Liver (tissue), 10 donors: ENCODE measurements at places on chromosomes 6 and 20. TPM values are rescaled to one million over a fixed set of nuclear protein-coding genes. Genes with fewer than 3 reads are reported as not detected.

- no peaks in the 10 kb centered on the region for H3K27me3 ChIP-seq
- no peaks in the 10 kb centered on the region for H3K36me3 ChIP-seq
- no peak overlapping the region for H3K27ac ChIP-seq
- no peaks in the 10 kb centered on the region for H3K4me1 ChIP-seq
- H3K4me3 ChIP-seq, result no peak overlapping the region
Measured at GRCh38 chr6:90126181-90126580, 170.5 kb downstream of the BACH2 start.

DNA sequence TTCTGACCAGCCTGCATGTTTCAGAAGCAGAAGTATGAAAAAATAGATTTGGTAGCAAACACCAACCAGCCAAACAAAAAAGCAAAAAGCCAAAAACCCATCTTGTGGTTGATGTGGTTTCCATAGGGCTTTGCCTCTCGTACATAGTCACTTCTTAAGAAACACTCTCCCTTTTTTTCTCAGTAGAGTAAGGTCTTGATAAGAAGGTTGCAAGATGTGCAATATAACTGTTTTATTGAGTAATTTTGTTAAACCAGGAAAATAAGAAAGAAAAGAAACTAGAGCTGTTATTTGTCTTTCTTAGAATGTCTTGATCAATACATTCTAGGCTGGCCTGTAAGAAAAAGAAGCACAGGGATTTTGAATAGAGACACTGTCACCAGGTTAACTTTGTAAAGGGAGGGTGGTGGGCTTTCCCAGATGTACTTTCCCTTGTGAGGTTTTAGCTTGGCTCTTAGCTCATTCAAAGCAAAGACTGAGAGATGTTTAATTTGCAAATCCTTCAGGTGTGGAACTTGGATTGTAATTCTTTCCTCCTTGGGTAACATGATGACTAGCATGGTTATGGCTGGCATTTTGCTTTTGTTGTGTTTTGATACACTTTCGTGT lies 49.7 kb downstream of the AKAP12 start:
- H3K27me3 ChIP-seq, result peaks cover 2% of the 10 kb centered on the region
- DNase-seq, result no peak
- H3K4me3 ChIP-seq, result no peak overlapping the region

Gene DEFB124
- polyA plus RNA-seq, result not detected

DNA sequence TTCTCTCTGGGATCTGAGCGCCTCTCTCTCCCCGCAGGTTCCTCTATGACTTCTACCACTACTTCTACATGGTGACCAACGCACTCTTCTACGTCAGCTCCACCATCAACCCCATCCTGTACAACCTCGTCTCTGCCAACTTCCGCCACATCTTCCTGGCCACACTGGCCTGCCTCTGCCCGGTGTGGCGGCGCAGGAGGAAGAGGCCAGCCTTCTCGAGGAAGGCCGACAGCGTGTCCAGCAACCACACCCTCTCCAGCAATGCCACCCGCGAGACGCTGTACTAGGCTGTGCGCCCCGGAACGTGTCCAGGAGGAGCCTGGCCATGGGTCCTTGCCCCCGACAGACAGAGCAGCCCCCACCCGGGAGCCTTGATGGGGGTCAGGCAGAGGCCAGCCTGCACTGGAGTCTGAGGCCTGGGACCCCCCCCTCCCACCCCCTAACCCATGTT lies 36.3 kb upstream of the MRGBP start:
- no peaks in the 10 kb centered on the region for H3K36me3 ChIP-seq
- H3K4me3 ChIP-seq, result no peak overlapping the region
- no peak overlapping the region for H3K27ac ChIP-seq
- DNase-seq, result no peak
- H3K4me1 ChIP-seq, result no peaks in the 10 kb centered on the region
- H3K27me3 ChIP-seq, result no peaks in the 10 kb centered on the region

Gene PRSS16
- polyA plus RNA-seq, result 0.06 TPM

DNA sequence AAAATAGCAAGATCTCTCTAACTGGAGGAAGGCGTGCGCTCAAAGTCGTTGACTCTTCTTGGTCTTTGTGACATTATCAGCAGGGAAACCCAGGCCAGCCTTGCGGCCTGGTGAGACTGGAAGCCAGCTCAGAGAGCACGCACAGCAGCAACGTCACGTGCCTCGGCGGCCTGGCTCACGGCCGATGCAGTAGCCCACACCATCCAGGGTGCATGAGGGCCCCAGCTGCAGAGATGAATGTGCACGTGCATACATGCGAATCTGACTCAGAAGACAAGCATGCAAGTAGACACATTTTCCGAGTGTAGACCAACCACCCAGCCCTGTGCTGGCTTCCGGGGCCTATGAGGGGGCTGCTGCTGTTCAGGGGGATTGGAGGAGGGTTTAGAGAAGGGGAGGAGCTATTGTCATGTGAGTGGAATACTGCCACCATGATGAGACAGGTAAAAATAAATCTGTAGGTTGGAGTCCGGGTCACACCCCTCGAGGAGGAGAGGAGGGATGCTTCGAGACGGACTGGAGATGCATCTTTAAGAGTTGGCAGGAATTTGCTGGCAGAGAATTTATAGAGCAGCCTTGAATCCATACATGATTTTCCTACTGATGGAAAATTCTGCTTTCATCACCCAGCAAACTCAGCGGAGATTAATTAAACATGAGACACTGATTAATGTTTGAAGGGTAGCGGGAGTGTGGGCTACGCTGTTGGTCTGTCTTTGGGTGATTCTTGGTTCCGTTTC lies 388.2 kb downstream of the CDH4 start:
- no peak overlapping the region for H3K27ac ChIP-seq
- no peaks in the 10 kb centered on the region for H3K4me1 ChIP-seq
- no peak for DNase-seq
- H3K36me3 ChIP-seq, result no peaks in the 10 kb centered on the region

DNA sequence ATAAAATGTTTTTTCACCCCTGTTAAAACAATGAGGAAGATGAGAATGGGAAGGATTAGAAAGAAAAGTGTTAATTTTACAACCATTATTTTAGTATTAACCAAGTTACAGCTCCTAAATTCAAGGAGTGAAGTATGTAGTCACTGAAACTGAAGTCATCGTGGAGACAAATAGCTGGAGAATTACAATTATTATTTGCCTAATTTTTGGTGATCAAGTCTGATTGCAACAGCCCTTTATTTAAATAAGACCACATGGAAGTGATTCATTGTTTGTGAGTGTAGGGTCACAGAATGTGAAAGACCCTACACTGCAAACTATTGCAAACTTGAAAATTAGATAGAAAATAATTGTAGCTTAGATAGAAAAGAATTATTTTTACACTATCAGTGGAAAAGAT lies 292.4 kb downstream of the CENPW start:
- no peak for DNase-seq
- no peak overlapping the region for H3K4me3 ChIP-seq
- H3K36me3 ChIP-seq, result no peaks in the 10 kb centered on the region
- H3K27me3 ChIP-seq, result no peaks in the 10 kb centered on the region

DNA sequence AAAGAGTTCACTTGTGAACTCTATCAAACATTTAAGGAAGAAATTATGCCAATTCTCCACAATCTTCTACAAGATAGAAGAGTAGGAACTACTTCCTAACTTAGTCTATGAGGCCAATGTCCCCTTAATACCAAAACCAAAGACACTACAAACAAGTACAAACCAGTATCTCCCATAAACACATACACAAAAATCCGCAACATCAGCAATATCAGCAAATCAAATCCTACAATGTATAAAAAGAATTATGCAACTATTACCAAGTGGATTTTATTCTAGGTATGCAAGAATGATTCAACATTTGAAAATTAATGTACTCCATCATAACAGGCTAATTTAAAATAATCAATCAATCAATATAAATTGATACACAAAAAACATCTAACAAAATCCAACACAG lies 45.4 kb downstream of the SYCP2 start:
- H3K36me3 ChIP-seq, result no peaks in the 10 kb centered on the region
- no peak overlapping the region for H3K27ac ChIP-seq
- DNase-seq, result no peak
- no peaks in the 10 kb centered on the region for H3K27me3 ChIP-seq
- no peaks in the 10 kb centered on the region for H3K4me1 ChIP-seq

DNA sequence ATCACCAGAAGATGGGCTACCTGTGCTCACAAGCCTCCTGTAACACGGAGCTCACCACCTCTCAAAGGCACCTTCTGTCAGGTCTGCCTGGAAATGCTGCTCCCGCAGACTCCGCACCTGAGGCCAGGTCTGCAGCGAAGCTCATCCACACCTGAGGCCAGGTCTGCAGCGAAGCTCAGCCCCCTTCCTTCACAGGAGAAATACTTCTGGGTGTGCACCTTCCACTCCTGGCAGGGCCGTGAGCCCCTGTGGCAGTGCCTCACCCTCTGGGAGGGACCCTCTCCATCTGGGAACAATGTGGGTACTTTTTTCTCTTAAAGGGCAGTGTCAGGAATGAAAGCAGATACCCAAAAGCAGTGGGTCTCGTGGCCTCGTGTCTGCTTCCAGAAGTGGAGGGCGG lies 1.4 kb upstream of the SLCO4A1 start:
- H3K27ac ChIP-seq, result no peak overlapping the region
- H3K4me3 ChIP-seq, result no peak overlapping the region
- no peaks in the 10 kb centered on the region for H3K27me3 ChIP-seq
- H3K36me3 ChIP-seq, result no peaks in the 10 kb centered on the region
- no peak for DNase-seq
- peaks cover 4% of the 10 kb centered on the region for H3K4me1 ChIP-seq

DNA sequence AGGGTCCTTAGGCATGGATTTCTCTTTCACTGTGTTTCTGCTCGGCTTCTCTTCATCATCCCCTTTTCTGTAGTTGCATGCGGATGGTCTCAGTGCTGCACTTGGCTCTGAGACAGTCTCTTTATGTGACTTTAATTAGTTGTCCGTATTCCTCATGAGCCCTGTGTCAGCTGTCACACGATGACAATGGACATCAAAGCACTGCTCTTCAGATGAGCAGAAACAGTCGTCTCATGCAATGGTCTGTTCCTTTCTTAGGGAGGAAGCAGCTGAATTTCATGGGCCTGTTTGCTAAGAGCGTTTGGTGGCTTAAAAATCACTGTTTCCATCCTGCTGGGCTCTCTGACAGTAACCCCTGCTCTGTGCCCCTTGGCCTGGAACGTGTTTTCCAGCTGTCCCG lies 64.9 kb downstream of the SYTL3 start:
- H3K27me3 ChIP-seq, result no peaks in the 10 kb centered on the region
- no peak overlapping the region for H3K4me3 ChIP-seq
- no peak overlapping the region for H3K27ac ChIP-seq
- no peak for DNase-seq

Gene SRMS
- not detected for polyA plus RNA-seq

GRCh38 chr6:17281100-17281496 lies at the start of gene RBM24:
TSS of gene RBM24 (plus strand) at chr6:17281361. CDS start at chr6:17281582, 221 bp downstream.
- H3K4me1 ChIP-seq, result peaks cover 1% of the 10 kb centered on the region
- H3K27me3 ChIP-seq, result no peaks in the 10 kb centered on the region
- H3K4me3 ChIP-seq, result peak within 1 kb of the TSS; percentile 79

DNA sequence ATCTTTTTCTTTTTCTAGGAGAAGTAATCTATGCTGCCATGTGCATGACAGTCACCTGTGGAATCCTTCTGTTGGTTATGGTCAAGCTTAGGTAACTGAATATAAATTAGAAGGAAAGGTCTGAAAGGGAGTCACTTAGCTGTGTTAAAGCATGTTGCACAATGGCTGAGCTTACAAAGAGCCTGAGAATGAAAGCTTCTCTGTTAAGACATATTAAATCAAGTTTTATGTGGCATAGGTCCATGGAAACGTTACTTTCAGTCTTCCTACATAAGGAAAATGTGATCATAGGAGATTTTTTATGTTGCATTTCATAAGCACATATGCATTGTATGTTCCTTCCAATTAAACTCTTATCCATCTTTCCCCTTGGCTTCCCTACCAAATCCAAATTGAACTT lies 72.1 kb downstream of the GFRAL start:
- H3K36me3 ChIP-seq, result no peaks in the 10 kb centered on the region
- H3K4me1 ChIP-seq, result no peaks in the 10 kb centered on the region
- no peak overlapping the region for H3K27ac ChIP-seq
- no peak for DNase-seq
- H3K27me3 ChIP-seq, result no peaks in the 10 kb centered on the region

- no peak overlapping the region for H3K27ac ChIP-seq
- H3K27me3 ChIP-seq, result no peaks in the 10 kb centered on the region
- H3K4me3 ChIP-seq, result no peak overlapping the region
- DNase-seq, result no peak
Measured at GRCh38 chr6:139149383-139149782, 14.5 kb downstream of the HECA start.

DNA sequence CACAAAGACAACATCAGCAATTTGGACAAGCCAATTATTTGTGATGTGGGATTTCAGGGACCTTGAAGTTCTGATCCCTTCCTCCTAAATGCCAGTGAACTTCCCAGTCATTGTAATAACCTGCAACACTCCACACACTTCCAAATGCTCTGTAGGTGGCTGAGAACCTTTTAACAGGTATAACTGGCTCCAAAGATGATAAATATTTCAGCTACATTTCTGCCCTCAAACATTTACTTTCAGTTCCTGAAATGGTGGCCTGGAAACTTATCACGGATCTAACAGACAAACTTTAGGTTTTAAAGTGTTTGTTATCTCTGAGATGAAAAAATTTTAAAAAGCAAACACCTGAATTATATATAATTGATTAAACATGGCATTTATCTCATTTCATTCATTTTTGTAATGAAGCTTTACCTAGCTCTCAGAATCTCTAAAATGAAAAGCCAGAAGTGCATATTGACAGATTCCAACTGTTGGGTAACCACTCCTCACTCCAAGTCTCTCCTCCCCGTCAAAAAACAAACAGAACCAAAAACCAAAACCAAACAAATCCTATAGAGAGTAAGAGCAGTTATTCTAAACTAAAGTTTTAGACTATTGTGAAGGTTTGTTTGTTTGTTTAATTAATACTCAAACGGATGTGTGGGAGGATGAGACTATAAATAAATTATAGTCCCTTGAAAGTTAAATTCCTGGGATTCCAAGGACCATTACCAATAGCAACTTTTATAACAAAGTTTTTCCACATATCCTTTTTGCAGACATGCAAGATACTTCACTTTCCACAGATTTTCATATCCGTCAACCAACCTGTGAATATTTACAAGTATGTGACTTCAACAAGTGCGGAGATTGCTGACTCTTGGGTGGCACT lies 12.4 kb upstream of the KIAA0408 start:
- H3K27ac ChIP-seq, result no peak overlapping the region
- H3K4me3 ChIP-seq, result no peak overlapping the region
- no peak for DNase-seq
- no peaks in the 10 kb centered on the region for H3K36me3 ChIP-seq
- H3K4me1 ChIP-seq, result peaks cover 9% of the 10 kb centered on the region
- H3K27me3 ChIP-seq, result no peaks in the 10 kb centered on the region

DNA sequence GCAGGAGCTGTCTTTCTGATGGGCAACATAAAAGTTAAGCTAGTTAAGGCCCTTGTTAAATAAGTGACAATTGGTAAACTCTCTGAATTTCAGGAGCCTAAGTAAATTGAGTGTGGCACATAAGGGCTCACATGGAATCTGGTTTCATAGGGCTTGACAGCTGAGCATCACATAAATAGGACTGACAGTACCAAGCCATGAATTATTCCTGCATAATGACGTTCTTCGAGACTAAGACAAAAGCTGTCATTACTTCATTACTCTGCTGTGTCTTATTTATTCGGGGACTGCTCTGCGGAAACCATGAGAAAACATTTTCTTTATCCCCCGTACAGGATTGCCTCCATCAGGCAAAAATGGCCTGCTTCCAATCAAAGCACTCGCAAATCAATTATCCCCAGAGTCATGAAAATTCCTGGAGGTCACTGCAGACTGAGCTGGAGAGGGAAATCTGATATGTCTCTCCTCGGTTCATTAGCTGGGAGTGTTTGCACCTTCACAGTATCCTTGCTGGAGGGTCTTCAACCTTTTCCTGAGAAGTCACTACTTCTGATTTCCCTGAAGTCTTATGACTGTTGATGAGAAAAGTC lies 311.4 kb downstream of the CDH26 start:
- no peaks in the 10 kb centered on the region for H3K4me1 ChIP-seq
- no peak overlapping the region for H3K27ac ChIP-seq
- no peak overlapping the region for H3K4me3 ChIP-seq

Gene RANBP9
- 9.7 TPM for polyA plus RNA-seq

Gene ENPP4
- 3.8 TPM for polyA plus RNA-seq

Gene TMEM200A
- 0.10 TPM for polyA plus RNA-seq
